ENCODE measurements at places on chromosomes 7 and 10.

- DNase-seq = no peak
These were observed 39.5 kb downstream of the TSPAN14 start for GRCh38 chr10:80493522-80494051.

DNA sequence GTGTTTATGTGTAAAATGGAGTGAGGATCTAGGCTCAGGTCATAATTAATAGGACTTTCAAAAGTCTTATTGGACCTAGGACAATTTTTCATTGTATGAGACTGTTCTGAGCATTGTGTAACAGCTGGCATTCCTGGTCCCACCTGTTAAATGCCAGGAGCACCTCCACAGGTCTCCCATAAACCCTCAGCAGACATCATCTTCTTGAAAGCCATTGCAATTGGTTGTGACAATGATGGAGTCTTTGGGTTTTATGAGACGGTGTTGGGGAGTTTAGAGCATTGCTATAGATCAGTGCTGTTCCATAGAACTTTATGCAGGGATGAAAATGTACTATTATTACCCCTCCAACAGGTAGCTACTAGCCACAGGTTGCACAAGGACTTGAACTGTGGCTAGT, 108.9 kb downstream of the ORC5 start:
- DNase-seq = no peak

DNA sequence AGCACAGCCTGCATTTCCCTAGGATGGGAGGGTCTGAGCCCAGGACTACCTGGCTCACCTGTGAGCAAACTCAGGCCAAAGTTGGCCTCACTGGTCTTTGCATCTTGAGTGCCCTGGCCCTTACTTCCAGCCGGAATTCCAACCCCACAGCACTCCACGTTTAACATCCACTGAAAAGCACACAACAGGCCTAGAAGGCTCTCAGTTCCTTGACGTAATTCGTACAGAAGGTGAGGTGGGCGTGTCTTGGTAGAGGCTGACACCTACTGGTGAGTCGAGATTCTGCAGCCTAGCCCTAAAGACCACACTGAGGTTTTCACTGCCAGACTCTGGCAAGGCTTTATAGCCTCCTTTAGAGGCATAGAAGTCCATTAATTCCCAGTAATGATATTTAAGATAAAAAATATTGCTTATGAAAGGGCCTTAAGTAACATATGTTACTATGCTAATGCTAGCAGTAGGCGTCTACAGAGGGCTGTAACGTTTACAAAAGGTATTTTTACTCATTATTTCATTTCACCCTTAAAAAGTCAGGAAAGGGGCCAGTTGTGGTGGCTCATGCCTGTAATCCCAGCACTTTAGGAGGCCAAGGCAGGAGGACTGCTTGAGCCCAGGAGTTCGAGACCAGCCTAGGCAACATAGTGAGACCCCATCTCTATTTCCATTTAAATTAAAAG, 95.8 kb downstream of the HIP1 start:
- no peak for DNase-seq

GRCh38 chr7:12777257-12777656, 89.8 kb downstream of the ARL4A start:
- no peak for DNase-seq

DNA sequence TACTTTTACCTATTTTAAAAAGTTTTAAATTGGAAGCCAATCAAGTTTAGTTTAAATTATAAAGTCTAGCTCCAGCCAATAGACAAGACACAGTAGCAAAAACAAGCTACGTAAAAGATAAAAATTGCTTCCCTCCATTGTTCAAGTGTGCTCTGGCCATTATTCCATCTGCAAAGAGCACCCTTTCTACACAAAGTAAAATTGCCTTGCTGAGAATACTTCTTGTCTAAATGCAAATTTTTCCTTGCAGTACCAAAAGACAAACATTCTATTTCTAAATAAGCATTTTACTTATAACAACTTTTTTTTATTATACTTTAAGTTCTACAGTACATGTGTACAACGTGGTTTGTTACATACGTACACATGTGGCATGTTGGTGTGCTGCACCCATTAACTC, 75.9 kb upstream of the ZNF746 start:
- no peak for DNase-seq

- DNase-seq = no peak
These were observed 158.8 kb upstream of the ADARB2 start for GRCh38 chr10:1896153-1896552.

DNA sequence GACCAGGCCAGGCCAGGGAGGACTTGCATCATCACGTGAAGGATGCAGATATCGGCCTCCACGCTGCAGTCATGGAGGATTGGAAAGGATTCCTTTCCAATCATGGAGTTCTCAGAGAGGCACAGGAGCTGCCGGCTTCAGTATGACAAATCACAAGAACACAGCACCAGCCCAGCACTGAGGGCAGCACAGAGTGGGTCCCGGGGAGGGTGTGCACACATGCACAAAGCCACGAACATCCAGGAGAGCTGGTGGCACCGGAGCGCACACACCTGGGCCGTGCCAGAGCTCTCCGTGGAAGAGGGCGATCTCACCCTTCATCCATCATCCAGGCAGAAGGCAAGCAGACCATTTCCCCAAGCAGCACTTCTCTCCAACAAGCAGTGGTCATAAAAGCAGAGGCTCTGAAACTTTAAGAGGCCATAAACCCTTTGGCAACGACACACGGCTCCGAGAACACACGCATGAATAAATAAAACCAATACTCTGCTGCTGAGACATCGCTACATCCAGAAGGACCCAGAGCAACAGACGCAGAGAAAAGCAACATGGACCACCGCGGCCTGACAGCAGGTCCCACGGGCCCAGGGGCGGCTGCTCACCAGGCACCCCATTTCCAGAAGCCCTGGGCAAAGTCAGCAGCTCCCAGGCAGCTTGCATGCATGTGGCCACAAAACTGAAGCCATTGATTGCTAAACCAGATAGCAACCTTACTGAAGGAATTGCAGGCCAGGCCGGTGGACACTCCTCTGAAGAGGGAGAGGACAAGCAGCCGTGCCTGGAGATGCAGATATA, 180.8 kb downstream of the USP6NL start:
- DNase-seq = no peak

GRCh38 chr7:52030722-52031121, 714.1 kb upstream of the COBL start:
- DNase-seq = no peak

- DNase-seq = no peak
These were observed 122.3 kb downstream of the TRIL start for GRCh38 chr7:28835800-28836199.

DNA sequence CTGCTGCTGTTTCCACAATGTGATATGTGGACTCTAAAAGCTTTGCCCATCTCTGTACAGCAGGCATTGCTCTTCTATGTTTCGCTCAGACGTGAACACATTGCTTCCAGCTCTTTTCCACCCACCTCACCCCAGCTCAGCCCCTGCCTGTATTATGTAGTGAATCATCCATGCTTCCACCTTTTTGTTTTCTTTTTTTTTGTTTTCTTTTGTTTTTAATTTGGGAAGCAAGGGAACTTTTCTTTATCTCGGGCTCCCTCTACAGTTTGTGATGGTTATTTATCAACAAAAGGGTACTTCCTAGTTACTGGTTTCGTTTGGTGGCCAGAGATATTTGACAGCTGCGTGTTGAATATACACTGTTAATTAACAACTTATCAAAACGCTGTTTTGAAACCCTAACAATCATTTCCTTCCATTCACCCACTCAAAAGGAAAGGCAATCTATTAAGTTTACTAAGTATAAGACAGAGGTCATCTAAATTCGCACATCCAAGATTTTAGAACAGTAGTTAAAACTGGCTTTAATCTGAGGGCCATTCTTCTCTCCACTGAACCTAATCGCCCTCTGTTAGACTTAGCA, 127.9 kb upstream of the STK17A start:
- DNase-seq = no peak

- no peak for DNase-seq
These were observed 233.2 kb downstream of the RPS24 start for GRCh38 chr10:78266741-78267469.

DNA sequence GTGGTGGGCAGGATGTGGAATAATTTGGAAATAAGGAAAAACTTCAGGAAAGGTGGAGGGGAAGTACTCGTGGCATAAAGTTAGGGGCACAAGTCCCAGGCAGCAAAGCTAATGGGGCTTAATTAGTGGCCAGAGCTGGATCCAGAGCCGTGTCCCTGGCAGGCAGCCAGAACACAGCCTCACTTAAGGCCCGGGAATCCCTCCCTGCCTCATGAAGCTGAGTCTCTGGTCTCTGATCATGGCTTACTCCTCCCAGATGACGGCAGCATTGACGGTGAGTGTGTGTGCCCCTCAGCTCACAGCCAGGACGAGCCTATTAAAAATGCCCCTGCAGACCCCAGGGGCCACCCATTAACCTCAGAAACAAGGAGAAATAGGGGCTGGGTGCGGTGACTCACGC, 48.2 kb upstream of the NPTX2 start:
- DNase-seq = no peak

- no peak for DNase-seq
These were observed 333.1 kb downstream of the CXCL12 start for GRCh38 chr10:44051584-44052385.

DNA sequence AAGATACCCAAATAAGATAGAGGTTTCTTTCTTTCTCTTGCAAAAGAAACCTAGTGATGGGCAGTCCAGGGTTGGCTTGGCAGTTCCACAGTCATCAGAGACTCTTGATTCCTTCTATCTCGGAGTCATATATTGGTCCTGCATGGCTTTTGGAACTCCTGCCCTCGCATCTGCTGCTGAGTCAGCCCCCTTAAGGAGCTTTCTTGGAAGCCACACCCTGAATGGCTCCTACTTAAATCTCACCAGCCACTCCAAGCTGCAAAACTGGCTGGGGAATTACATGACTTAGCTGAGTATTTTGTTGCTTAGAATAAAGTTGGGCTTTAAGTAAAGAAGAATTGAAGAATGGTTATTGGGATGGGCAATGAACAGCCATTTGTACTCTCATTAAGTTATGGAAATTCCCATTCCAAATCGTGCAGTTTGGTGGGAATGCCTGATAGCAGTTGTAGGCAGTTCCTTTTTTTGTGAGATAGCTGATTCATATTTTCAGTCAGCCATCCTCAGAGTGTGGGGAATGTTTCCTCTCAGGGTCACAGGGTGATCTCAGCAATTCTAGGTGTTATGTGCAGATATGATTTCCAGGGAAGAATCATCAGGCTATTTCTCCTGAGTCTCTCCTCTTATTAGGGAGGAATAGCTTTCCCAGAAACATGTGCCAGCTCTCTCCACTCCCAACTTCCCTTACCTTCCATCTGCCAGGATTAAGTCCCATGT, 209.9 kb downstream of the BBS9 start:
- DNase-seq = no peak

GRCh38 chr7:155811895-155812761, at the start of gene SHH:
Gene SHH, minus strand, starts transcription at chr7:155812463. Its CDS starts 341 bp downstream, at chr7:155812122.
- no peak for DNase-seq

DNA sequence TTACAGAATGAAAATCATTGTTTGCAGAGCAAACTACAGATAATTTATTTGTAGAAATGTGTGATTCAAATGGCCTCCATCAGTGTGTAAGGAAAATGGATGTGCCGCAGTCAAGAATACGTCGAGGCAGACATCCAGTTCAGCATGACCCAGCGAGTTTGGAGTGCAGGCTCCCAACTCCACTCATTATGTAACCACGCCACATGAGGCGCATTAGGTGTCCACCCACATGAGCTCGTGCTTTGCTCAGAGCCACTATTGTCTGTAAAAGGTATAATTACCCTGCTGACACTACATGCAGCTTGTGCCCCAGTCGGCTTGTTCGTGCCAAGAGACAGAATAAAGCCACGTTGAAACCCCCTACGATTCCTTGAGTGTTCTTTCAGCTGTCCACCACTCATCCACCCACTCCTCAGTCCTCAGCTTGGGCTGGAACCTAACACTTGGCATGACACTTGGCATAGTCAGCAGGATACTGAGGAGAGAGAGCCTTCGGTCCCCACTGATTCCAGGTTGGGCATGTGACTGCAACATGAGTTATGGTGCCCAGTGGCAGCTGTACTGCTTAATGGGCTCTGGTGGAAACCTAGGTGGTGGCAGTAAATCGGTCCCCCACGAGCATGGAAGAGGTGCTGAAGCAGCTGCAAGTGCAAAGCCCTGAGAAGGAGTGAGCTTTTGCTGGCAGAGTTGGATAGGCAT, 102.7 kb downstream of the BICC1 start:
- DNase-seq = no peak

- DNase-seq = no peak
These were observed 57.2 kb downstream of the TFEC start for GRCh38 chr7:115973406-115973805.

DNA sequence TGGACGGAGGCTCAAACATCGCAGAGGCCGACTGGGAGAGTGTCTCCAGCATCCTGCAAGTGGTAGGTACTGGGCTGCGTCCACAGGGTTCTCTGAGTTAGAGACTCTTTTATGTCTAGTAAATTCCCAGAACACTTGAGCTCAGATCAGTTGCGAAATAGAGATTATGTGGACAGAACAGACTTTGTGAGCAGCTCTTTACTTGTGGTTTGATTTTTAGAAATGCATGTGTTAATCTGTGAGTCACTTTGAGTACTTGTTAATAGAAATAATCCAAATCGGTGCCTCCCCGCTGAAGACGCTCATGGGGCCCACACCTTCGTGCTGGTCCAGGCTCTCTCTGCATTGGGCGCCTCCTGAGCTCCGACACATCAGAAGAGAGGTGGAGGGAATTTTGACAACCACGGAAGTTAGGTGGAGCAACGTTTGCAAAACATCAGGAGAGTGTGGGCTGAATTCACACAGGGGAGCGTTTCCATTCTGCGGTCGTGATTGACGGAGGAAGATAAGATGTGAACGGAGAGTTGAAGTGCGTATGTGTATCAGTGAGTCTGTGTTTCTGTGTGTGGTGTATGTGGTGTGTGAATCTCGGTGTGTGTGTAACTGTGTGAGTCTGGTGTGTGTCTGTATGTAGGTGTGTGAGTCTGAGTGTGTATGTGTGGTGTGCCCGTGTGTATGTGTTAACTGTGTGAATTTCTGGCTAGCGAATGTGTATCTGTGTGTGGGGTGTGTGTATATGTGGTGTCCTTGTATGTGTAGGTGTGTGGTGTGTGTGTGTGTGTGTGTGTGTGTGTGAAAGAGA, 32.1 kb downstream of the PFKP start:
- DNase-seq = no peak

DNA sequence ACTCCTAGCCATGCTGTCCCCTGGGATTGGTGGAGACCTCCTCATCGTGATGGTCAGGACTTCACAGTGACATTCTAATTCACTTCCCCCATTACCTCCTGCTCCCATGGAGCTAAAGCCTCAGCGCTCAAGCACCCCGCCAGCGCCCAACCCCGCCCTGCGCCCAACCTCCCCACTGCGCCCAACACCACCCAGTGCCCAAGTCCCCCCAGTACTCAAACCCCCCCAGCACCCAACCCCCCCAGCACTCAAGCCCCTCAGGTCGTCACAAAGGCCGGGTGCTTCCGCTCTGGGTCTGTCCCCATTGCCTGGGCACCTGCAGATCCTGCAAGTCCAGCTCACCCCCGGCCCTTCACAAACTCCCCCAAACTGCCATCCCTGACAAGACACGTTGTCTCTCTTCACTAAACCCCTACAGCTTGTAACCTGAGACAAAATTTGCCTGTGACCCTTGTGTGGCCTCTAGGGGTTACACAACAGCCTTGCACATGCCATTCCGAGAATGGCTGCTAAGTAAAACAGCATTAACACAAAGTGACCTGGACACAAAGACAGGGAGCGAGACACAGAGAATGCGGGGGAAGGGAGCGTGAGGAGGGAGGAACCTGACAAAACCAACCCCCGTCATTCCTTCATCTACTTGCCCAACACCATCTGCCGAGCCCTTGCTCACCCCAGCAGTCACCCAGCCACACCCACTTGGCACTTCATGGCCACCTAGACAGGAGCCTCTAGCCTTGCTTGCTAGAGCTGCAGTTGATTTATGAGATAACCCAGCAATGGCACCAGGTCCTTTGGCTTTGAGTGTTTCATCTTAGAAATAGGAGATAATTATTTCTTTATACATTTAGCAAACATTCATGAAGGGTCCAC, 107.8 kb downstream of the ADARB2 start:
- no peak for DNase-seq
